RWPE2 (cell line): ENCODE measurements at places on chromosomes 11 and 22.

DNA sequence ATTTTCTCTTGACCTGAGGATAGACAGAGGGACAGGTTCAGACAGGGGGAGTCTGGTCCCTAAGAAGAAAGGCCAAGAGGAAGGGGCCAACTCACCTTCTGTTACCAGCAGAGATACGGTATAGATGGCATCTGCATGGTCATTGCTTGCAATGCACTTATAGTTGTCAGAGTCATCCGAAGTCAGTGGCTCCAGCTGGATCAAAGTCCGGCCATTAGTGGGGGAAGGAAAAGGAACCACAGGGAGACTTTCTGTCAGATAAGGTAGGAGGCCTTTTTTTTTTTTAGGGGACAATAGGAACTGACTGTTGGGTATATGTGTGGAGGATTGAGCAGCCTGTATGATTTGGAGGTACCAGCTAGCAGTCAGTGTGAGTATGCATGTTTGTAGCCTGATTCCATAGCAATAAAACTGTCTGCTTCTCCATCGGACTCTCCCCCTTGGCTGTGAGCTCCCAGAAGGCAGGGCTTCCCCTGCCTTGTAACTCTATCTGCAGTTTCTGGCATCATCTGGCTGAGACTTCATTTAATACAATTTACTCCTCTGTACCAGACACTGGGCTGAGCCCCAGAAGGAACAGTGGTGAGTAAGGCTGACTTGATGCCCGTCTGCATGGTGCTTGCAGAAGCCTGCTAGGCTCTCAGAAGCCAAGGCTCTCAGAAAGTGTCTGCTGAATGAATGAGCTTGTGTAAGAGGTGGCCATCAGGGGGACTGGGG lies 5.7 kb downstream of the IGSF22 start:
- no peaks in the 10 kb centered on the region for H3K27me3 ChIP-seq
- H3K4me1 ChIP-seq = no peaks in the 10 kb centered on the region
- no peak for DNase-seq

DNA sequence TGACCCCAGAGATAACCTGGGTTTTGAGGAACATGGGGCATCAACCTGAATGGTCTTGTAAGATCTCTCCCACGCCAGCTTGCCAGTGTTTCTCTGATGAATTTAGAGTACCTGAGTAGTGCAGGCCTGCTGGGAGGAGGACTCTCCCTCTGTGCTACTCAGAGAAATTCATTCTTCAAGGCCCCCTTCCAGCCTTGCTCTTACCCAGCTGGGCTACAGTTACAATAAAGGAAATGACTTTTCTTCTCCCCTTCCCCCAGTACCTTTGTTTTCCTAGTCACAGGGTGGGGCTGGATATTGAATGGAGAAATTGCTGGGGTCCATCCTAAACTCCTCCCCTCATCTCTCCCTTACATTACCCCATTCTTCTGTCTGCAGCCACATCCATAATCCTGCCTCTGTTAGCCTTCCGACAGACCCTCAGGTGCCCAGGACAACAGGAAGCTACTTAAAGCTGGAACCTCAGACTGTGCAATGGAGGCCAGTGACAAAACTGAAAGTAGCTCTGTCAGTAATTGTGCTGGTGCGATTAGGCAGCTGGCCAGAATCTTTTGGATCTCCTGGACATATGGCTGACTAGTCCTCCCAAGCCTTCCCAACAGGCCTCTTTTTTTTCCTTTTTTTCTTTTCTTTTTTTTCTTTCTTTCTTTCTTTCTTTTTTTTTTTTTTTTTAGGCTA lies 17.4 kb downstream of the LIMK2 start:
- DNase-seq = no peak
- no peaks in the 10 kb centered on the region for H3K4me1 ChIP-seq
- no peak overlapping the region for H3K4me3 ChIP-seq
- H3K27ac ChIP-seq = peak overlapping the region; percentile 18
- H3K36me3 ChIP-seq = peaks cover 24% of the 10 kb centered on the region
- H3K27me3 ChIP-seq = no peaks in the 10 kb centered on the region

DNA sequence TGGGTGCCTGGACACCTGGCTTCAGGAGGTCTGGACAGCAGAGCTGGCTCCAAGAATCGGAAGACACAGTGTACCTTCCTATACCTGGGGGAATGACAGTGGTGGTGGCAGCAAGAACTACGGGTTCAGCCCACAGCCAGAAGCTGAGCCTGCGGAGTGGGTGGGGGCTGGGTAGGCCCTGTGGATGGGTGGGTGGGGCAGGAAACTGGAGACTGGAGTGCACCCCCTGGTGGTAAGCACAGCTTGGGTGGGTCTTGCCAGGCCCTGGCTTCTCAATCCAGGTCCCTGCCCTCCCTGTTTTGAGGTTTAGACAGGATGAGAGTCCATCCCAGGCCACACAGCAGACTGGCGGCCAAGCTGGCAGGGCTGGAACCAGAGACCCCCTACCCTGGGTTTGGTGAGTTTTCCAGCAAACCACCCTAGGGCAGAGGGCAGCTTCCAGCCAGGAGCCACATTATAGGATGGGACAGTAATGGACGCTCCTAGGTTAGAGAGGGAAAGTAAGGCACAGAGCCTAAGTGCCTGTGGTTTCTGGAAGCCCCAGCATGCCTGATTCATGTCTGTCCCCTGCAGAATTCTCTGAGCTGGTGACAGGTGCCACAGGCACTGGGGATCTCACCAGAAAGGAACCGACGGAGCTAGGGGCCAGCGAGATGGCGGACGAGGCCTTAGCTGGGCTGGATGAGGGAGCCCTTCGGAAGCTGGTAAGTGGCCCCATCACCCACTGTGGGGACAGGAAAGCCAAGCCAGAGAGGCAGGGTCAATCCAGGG lies 1.7 kb downstream of the SMTN start:
- peak overlapping the region; percentile 91 for H3K4me3 ChIP-seq
- peak; percentile 76 for DNase-seq
- peaks cover 21% of the 10 kb centered on the region for H3K4me1 ChIP-seq
- H3K27me3 ChIP-seq = no peaks in the 10 kb centered on the region
- H3K36me3 ChIP-seq = peaks cover 46% of the 10 kb centered on the region
- H3K27ac ChIP-seq = peak overlapping the region; percentile 90

- H3K4me1 ChIP-seq = no peaks in the 10 kb centered on the region
- no peak overlapping the region for H3K4me3 ChIP-seq
- H3K27me3 ChIP-seq = no peaks in the 10 kb centered on the region
- H3K36me3 ChIP-seq = no peaks in the 10 kb centered on the region
Observed at GRCh38 chr11:116605543-116606459, 167.0 kb downstream of the BUD13 start.

DNA sequence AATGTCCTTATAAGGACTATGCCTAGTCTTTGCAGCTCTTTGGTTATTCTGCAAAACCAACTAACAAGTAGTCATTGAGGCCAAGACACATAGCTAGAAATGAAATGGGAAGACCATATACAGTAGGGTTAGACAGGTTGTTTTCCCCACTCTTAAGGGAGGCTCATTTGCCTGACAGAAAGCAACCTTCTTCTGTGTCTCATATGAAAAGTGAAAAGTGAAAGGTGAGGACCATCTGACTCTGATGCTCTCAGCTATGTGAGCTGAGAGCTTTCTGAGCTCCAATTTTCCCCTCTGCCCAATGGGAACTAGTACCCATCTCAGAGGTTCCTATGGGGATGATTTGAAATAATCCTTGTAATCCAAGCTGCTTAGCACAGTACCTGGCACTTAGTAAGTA lies 142.0 kb upstream of the BDNF start:
- no peak overlapping the region for H3K27ac ChIP-seq
- no peaks in the 10 kb centered on the region for H3K36me3 ChIP-seq
- DNase-seq = no peak
- H3K4me1 ChIP-seq = no peaks in the 10 kb centered on the region

DNA sequence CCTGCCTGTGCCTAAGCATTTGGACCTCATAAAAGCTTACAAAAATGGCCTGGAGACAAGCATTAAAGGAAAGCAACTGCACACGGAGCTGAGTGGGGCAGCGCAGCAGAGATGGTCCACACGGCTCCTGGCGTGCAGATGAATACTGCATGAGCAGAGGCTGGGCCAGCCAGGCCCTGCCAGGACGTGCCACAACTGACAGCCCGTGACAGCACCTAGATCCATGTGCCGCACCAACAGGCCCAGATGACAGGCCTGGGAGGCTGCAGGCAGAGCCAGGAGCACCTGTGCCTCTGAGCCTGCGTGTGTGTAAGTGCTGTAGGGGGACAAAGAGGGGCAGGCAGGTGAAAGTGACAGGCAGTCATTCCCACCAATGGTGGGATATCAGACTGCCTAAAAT lies 33.4 kb downstream of the MICAL3 start:
- no peak overlapping the region for H3K4me3 ChIP-seq
- H3K36me3 ChIP-seq = no peaks in the 10 kb centered on the region
- H3K27ac ChIP-seq = no peak overlapping the region
- DNase-seq = no peak
- H3K27me3 ChIP-seq = no peaks in the 10 kb centered on the region

DNA sequence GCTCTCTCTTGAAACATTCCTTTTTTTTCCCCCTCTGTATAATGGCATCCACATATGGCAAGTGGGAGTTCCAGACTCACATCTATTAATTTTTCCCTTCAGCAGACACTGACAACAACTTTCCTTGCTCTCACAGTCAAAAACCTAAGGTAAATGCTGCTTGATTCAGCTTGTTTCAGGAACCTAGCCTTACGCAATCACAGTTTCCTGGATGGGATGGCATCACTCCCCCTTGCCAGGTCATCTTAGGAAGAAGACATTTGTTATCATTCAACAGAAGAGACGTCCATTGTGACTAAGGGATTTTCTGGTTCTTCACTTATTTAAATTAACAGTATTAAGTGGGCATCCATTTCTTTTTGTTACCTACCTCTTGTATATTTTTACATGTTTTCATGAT lies 112.0 kb upstream of the PDGFD start:
- no peak overlapping the region for H3K4me3 ChIP-seq
- H3K4me1 ChIP-seq = no peaks in the 10 kb centered on the region
- no peak for DNase-seq

- DNase-seq = no peak
- no peak overlapping the region for H3K27ac ChIP-seq
- H3K36me3 ChIP-seq = no peaks in the 10 kb centered on the region
- no peak overlapping the region for H3K4me3 ChIP-seq
- H3K4me1 ChIP-seq = peaks cover 11% of the 10 kb centered on the region
Observed at GRCh38 chr11:76268498-76268897, 62.2 kb upstream of the WNT11 start.

- DNase-seq = no peak
- H3K4me1 ChIP-seq = no peaks in the 10 kb centered on the region
- peaks cover 25% of the 10 kb centered on the region for H3K36me3 ChIP-seq
- H3K27me3 ChIP-seq = no peaks in the 10 kb centered on the region
- H3K27ac ChIP-seq = no peak overlapping the region
- no peak overlapping the region for H3K4me3 ChIP-seq
Observed at GRCh38 chr22:25461301-25461700, 103.2 kb upstream of the GRK3 start.

DNA sequence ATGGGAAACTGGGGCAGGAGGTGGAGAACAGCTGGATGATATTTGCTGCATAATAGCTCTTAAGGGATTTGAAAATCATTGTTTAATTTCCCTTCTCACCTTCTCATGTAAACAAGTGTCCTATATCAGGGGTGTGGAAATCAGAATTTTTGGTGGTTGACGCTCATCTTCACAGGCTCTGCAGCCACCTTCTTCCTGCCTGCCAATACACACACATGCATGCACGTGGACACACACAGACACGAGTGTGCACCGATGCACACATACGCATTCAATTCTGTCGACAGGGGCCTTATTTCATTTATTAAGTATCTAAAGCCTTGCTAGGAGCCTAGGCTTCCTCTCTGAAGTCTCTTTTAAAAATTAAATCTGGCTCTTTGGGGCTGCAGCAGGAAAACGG lies 349.4 kb upstream of the NCAM1 start:
- no peak for DNase-seq
- H3K4me3 ChIP-seq = no peak overlapping the region

DNA sequence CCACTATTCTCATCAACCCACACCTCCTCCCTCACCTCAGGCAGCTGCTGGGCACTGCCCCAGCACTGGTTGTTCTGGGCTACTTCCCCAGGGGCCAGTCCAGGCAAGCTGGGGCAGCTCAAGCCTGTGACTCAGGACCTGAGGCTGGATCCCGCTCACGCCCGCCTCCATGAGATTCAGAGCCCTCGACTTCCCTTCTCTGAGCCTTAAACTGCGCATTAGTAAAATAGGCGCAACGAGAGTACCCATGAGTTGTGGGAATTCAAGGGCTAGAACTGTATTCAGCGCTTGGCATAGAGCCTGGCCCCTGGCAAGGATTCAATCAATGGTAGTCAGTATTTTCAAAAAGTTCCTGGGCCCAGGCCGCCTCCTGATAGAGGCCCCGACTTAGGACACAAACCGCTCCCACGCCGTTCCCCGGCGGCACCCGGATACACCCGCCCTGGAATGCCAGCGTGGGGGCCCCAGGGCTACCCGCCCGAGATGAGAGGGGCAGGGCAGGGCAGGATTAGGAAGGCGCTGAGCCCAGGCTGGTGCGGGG lies 723 bp upstream of the CD82 start:
- peaks cover 4% of the 10 kb centered on the region; the same call in 1 of the 2 replicates for H3K36me3 ChIP-seq
- H3K4me1 ChIP-seq = peaks cover 46% of the 10 kb centered on the region
- H3K4me3 ChIP-seq = peak overlapping the region; percentile 24
- peak; percentile 97 for DNase-seq
- H3K27me3 ChIP-seq = no peaks in the 10 kb centered on the region

DNA sequence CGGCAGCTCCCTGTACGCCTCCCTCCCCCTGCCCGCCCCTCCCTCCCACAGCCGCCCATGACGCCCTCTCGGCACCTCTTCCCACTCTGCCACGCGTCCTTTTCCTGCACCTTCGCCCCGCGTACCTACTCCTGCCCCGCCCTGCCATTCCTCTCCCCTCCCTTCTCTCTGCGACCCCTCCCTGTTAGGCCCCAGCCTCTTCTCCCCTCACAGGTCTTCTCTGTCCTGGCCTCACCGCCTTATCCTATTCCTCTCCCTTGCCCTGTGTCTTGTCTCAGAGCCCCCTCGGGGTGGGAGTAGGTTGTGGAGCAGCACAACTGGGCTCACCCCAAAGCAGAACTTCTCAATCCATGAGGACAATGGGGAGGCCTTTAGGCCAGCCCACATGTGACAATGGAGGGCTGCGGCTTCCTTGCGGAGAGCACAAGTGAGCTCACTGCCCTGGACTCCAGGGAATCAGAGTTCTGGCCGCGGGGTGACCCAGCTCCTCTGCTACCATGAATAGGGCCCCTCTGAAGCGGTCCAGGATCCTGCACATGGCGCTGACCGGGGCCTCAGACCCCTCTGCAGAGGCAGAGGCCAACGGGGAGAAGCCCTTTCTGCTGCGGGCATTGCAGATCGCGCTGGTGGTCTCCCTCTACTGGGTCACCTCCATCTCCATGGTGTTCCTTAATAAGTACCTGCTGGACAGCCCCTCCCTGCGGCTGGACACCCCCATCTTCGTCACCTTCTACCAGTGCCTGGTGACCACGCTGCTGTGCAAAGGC lies 539 bp downstream of the SLC35C1 start:
- no peak for DNase-seq
- peak overlapping the region; percentile 47 for H3K27ac ChIP-seq
- H3K4me1 ChIP-seq = peaks cover 11% of the 10 kb centered on the region
- H3K4me3 ChIP-seq = peak overlapping the region; percentile 52
- no peaks in the 10 kb centered on the region for H3K27me3 ChIP-seq
